ENCODE measurements at places on chromosomes 1 and 21.

DNA sequence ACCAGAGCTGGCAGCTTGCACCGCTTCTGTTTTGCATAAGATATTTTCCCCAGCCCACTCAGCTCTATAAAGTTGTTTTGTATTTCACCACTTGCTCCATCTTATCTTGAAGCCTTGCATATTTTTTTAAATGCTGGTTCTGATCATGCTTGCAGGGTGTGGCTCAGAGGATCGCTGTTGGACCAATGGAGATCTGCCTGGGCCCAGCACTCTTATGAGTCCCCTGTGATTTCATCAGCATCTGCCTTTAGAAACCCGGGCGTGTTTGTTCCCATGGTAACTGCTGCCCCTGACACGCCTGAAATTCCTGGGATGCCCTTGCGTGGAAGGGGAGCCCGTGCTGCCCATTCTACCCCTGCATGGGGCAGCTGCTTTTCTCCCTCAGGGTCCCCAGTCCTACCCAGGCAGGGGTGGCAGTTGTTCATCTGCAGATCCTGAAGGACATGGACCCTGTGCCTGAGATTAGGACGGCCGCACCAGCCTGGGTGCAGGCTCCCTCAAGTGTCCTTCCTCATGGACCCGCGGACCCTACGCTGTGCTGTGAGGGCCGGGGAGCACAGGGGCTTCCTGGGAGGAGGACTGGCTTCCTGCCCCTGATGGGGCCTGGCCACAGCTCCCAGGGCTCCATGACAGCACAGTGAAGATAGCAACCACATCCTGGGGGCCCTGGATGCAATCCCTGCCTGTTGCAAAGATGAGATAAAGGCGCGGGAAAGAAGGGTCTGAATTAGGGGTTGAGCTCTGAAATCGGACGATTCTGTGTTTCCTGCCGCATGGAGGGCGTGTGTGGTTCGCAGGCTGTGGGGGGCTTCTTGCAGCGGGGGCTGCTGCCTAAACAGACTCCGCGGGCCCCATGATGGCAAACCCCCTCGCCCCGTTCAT, 226.5 kb downstream of the SDCCAG8 start:
- no peak for DNase-seq

DNA sequence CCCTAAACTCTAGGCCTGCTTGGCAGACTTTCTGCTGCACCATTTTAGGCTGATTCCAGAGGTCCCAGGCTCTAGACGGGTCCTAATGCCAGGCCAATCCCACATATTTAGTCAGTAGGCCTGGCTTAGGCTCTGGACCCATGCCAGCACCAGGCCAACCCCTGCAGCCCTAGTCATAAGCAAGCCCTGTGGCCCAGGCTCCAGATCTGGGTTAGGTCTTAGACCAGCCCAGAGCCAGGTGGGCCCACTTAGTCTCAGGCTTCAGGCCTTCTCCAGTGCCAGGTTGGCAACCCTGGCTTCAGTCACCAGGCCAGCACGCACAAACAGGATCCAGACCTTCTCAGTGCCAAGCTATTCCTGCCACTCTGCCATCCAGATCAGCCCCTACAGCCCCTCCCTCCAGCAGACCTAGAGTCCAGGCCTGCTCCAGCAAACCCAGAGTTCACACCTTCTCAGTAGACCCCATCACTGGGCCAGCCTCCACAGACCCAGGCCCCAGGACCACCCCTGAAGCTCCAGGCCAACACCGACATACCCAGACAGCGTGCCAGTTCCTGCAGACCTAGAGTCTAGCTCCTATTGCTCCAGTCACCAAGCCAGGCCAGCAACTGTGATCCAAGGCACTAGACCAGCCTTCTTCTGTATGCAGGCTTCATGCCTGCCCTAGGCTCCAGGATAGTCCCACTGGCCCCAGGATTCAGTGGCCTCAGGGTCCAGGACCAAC, 467.6 kb downstream of the RWDD3 start:
- no peak for DNase-seq

DNA sequence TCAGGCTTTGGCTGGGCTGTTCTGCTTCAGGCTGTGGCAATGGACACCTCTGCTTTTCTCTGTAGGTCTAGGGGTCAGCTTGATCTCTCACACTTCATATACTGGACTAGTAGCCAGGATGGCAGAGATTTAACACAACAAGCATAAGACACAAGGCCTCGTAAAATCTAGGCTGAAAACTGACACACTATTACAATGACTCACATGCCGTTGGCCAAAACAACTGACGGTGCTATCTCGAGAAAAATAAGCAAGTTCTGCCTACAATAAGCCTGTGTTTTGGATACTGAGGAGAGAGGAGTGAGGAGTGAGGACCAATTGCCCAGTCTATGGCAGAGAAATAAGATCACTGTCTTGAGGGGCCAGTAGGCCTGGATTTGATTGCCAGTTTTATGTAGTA, 840.7 kb upstream of the ADAMTS5 start:
- no peak for DNase-seq

- no peak for DNase-seq
Observed at GRCh38 chr21:21907271-21907670, 909.1 kb downstream of the NCAM2 start.

DNA sequence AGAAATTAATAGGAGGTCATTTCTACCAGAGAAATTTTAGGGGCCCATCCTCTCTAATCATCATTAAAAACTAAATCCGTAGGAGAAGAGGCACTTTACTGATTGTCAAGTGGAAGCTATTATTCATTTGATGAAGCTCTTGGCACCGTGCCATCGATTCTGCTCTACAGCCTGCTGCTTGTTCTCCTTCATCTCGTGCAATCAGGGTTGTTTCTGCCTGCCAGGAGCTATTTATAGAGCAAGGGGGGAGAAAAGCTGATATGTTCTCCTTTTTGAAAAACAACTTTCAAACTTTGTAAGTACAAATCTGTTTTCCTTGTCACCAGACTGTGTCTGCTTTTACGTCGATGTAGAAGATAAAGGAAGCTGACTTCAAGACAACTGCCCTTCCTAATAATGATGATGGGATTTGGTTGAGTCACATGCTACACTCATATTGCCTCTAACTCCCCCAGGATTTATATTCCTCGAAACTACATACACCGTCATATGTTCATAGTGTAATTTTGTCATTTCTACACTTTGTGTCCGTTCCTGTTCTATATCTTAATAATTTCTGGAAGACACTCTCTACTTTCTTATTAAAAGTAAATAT, 169.6 kb upstream of the LHX8 start:
- no peak for DNase-seq

DNA sequence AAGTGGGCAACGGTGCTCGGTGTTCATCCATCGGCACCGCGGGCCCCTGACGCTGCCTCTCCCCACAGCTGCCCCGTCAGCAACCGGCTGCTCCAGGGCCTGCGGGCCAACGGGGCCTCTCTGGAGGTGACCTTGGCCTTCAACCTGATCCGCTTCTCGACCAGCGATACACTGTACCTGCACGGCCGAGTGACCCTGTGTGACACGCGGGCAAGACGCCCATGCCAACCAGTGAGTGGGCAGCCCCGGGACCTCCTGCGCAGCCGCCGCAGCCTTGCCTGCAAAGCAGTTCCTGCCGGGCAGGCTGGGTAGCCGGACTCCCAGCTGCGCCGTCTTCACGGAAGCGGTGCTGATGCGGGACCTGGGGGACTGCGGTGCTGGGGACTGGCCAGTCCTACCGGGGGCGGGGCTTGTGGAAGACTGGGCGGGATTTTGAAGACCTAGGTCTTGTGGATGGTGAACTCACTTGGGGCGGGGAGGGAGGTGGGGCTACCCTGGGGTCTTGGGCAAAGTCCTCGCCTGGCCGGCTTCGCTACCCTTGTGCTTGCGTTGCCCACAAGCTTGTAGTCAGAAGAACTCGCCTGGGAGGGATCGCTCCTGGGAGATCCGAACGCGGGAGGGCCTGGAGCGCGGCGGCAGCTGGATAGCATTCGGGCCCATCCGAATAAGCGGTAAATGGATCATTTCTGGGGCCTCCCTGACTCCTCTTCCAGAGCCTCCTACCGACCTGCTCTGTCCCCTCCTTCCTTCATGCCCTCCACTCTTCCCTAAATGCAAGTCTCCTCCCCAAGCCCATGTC, 8.8 kb upstream of the CEP85 start:
- DNase-seq, result peak; percentile 59

DNA sequence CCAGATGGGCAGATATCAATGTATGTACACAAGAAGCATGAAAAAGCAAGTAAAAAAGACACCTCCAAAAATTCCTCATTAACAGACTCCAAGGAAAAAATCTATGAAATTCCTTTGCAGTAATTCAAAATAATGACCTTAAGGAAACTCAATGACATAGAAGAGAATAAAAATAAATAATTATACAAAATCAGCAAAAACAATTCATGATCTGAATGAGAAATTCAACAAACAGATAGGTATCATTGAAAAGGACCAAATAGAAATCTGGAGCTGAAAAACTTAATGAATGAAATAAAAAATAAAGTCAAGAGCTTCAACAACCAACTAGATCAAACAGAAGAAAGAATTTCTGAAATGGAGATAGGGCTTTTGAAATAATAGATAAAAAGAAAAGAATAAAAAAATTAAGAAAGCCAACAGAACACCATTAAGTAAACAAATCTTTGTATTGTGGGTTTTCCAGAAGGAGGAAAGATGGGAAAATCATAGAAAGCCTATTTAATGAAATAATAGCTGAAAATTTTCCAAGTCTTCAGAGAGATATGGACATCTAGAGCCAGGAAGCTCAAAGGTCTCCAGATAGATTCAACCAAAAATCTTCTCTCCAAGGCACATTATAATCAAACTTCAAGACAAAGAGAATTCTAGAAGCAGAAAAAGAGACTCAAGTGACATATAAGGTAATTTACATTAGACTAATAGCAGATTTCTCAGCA, 52.0 kb upstream of the KCNK1 start:
- DNase-seq, result no peak

DNA sequence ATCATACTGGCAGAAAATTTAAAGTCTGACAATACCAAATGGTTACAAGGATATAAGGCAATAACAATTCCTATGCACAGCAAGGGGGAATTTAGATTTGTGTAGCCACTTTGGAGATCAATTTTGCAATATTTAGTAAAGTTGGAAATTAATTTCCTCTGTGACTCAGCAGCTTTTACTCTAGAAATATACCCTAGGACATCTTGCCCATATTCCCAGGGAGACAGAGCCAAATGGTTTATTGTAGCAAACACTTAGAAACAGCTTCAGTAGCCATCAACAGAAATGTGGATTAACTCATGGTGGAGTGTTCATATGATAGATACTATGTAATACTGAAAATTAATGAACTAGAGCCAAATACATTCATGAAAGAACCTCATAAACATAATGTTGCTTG, 104.6 kb downstream of the BACH1 start:
- no peak for DNase-seq

DNA sequence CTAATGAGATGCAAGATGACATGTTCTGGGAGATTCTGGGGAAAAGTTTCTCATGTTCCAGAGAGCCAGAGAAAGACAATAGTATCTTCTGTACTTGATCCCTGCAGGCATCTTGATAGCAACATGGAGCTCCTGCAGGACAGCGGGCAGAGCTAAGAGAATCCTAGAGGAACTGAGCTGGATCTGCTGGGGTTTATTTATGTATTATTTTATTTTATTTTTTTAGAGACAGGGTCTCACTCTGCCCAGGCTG, 22.7 kb upstream of the SCAF4 start:
- DNase-seq, result no peak

- DNase-seq, result no peak
Observed at GRCh38 chr1:52679498-52679897, 18.6 kb downstream of the COA7 start.

- no peak for DNase-seq
Observed at GRCh38 chr1:39936724-39937491, 18.0 kb upstream of the MFSD2A start.

- no peak for DNase-seq
Observed at GRCh38 chr1:204703826-204704612, 18.5 kb upstream of the LRRN2 start.
